ENCODE measurements at places on chromosomes 13 and 19.

GRCh38 chr13:82323101-82323500 is 1559.2 kb downstream of the SLITRK1 start:
- DNase-seq, result no peak

DNA sequence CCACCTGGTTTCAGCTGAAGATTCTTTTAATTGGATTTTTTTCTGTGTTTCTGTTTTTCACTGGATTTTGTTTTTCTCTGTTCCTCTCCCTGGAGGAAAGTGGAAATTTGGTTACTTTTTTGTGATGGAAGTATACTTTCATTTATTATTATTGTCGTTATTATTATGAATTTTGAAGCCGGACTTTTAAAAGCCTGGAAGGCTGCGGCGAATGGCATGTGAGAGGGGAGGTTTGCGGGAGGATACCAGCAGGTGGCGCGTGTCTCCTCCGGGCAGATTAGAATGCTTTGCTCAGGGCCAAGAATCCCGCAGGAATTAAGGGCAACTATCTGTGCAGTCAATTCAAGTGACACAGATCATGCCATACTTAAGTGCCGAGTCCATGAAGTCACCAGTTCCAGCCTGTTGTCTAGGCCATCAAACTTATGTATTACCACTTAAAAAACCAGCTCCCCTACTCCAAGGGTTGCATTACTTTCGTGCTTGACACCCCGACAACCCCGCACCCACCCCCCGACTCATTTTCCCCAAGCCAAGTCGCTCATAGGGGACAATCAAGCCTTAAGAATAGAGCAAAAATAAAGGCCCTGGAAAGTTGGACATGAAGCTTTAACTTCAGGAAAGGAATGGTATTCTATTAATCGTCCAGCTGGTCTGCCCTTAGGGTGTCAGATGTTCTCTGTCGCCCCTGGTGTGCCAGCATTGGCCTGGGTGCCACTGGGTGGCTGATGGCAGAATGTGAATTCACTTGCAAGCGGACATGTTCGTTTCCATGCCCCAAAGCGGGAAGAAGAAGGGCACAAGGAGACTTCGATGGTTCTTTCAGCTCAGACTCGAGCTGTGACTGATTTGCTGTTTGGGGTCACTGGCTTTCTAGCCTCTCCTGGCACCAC is 1.3 kb upstream of the LRCH1 start:
- peak; percentile 54 for DNase-seq

- DNase-seq, result no peak
Measured at GRCh38 chr13:95100525-95101433, 200.5 kb downstream of the ABCC4 start.

GRCh38 chr13:114124921-114125320 is 7.5 kb downstream of the RASA3 start:
- DNase-seq, result no peak

DNA sequence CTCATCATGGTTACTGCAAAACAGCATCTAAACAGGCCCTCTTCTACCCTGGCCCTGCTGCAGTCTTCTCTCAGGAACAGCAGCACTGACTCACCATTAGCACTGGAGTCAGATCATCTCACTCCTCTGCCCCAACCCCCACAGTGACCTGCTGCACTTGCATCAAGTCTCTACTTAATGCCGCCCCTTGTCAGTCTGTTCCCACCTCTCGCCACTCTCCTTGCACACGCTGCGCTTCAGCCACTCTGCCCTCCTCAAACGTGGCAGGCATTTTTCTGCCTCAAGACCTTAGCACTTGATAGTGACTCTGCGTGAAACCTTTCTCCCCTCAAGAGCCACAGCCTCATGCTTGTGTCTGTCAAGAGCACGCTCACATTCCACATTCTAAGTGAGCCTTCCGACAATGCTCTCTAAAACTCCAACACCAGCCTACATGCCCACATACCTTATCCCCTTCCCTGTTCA is 22.1 kb downstream of the MIPEP start:
- DNase-seq, result no peak

- DNase-seq, result no peak
Measured at GRCh38 chr13:107367258-107367657, 799.3 kb upstream of the ARGLU1 start.

DNA sequence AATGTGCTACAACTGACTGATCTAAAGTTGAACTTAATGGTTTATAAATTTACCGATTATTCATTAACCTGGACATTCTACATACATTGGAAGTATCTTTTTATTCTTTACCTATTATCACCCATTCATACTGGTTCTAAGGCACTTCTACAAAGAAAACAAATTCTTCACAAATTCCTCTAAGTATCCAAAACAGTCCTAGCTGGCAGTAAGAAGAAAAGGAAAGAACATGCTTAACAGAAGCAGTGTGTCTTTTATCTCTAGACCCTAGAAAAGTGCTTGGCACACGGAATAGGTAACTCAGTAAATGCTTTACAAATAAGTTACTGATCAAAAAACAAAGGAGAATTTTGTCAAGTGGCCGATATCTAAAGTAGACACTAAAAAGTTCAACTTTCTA is 32.8 kb downstream of the TSC22D1 start:
- DNase-seq, result no peak

DNA sequence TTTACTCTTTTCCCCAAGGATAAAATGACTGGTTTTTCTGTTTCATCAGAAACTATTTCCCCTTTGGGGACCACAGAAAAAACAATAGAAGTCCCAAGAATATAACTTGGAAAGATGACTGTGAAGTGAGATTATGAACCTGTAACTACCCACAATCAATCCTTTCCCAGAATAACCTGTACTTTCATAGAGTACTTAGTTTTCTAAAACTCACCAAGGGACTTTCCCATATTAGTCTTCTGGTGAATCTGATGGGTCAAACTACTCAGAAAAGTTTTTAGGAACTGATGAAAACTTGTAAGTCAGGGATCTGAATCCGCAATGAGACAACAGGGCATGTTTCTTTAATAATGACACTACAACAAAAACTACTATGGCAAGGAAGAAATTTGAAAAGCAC is 62.6 kb downstream of the STK24 start:
- no peak for DNase-seq

- DNase-seq, result no peak
Measured at GRCh38 chr13:113145496-113145895, 13.0 kb upstream of the PROZ start.

- DNase-seq, result no peak
Measured at GRCh38 chr19:45404557-45405434, at the start of gene PPP1R13L. PPP1R13L (minus strand) TSS chr19:45405069; CDS start chr19:45398318, 6,751 bp downstream.

GRCh38 chr13:32905063-32905863 is 111.0 kb upstream of the KL start:
- DNase-seq, result no peak

GRCh38 chr19:48398102-48398374 is 4.6 kb downstream of the GRIN2D start:
- no peak for DNase-seq

DNA sequence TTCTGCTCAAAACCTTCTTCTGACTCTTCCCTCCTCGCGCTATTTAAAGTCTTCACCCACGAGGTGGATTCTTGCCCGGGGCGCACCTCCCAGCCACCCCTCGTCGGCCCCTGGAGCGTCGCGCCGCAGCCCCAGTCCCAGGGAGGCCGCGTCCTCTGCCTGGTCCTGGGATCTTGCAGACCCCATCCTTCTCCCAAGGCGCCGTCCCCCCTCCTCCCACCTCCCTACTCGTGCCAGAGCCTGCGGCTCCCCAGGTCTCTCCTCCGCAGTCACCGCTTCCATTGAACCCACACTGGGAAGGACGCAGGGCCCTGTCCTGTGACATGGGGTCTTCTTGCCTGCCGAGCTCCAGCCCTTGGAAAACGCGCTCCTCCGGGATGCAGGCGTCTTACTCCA is 486 bp downstream of the ZNF808 start:
- DNase-seq, result no peak

DNA sequence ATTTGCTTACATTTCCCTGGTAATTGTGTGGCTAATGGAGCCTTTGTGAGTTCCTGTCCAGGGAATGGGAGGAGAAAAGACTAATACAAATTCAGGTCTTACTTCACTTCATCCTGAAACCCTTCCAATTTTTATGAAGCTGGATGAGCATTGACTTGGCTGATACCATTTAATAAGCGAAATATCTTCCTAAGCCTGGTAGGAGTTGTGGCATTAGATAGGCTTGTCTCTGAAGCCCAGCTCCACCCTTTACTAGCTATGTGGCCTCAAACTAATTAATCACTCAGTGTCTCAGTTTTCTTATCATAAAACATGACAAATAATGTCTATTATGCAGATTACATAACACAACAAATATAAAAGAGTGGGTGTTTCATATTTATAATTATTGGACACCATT is 106.3 kb downstream of the FGF9 start:
- DNase-seq, result no peak

- DNase-seq, result no peak
Measured at GRCh38 chr19:12607631-12608030, 3.0 kb downstream of the ZNF490 start.

DNA sequence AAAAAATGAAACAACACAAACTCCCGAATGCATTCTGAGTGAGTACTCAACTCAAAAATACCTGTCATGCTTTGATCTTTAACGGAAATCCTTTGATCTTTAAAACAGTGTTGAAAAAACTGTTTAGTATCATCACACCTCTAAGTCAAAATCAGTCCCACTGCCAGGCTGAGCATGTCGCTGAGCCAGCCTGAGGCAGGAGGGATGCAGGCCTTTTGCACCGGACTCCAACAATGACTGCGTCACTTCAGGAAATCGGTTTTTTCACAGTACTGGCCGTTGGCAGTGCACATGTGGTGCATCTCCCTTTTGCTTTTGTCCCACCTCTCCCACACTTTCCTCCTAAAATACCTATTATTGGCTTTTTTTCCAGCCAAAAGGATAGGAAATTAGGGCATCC is 78.2 kb downstream of the SHISA2 start:
- no peak for DNase-seq

GRCh38 chr13:94553766-94554165 is 42.2 kb downstream of the TGDS start:
- no peak for DNase-seq

DNA sequence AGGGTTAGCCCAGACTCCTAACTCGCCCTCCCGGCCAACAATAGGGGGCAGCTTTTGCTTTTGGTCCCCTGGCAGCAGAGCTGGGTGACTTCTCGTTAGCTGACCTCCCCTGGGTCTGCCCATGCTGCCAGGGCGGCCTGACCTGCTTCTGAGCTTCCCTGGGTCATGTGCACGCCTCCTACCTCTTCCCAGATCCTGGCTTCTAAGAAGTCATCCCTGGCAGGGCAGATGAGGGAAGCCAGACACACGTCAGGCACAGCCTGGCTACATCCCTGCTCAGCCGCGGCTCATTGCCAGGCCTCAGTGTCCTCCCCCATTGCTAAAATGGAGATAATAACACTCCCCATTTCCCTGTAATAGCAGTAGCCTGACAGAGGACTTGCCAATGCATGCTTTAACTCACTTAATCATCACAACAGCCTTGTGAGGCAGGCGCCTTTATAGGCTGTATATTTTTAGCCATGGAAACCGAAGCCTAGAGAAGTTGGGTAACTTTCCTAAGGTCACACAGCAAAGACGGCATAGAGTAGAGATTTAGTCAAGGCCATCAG is 2.1 kb downstream of the KCNK6 start:
- DNase-seq, result no peak

GRCh38 chr19:44820648-44821609 is 12.0 kb downstream of the BCAM start:
- no peak for DNase-seq

Data from activated B cell treated with CpG ODN at 0.5 μM for 24 hours (primary cell).